ENCODE measurements at places on chromosomes 13 and 19. TPM values are rescaled to one million over a fixed set of nuclear protein-coding genes. Genes with fewer than 3 reads are reported as not detected.

The ZNF682 gene
- total RNA-seq = 2.1 TPM

The ZNF223 gene
- 4.8 TPM for total RNA-seq

The CEACAM7 gene
- total RNA-seq = 2.2 TPM

The TMED1 gene
- 16.6 TPM for total RNA-seq

The CUL4A gene
- 166 TPM for total RNA-seq

The NLRP9 gene
- total RNA-seq = not detected

The FCAR gene
- total RNA-seq = not detected

The SYNGR4 gene
- not detected for total RNA-seq

The PDE4C gene
- total RNA-seq = 0.14 TPM

The ATP4B gene
- not detected for total RNA-seq
